Cardiac fibroblast (primary cell): ENCODE measurements at places on chromosomes 7 and 10.

DNA sequence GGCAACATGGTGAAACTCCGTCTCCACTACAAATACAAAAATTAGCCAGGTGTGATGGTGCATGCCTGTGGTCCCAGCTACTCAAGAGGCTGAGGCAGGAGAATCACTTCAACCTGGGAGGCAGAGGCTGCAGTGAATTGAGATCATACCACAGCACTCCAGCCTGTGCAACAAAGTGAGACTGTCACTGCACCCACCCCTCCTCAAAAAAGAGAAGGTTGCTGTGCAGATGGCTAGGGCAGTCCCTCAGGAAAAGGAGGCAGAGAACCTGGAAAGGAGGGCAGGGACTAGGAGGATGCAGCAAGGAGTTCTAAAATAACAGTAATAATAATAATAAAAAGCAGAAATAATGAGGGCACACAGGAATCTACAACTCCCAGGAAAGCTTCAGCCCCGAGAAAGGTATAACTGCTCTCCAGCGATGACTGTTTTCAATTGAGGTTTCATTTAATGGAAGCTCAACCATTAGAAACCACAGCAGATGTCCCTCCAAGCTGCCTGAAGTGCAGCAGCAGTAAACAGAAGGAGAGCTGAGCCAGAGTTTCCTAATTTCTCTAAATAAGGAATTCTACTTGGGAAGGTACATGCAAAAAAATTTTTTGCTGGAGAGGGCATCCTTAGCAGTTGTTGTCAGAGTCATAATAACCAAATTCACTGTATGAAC, 326.5 kb downstream of the GATA3 start:
- DNase-seq = no peak

DNA sequence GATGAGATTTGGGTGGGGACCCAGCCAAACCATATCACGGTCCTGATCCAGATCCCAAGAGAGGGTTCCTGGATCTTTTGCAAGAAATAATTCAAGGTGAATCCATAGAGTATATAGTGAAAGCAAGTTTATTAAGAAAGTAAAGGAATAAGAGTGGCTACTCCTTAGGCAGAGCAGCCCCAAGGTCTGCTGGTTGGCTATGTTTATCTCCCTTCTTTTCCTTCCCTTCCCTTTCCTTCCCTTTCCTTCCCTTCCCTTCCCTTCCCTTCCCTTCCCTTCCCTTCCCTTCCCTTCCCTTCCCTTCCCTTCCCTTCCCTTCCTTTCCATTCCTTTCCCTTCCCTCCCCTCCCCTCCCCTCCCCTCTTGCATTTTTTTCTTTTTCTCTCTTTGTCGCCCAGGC, 35.2 kb downstream of the OTUD1 start:
- DNase-seq = no peak

DNA sequence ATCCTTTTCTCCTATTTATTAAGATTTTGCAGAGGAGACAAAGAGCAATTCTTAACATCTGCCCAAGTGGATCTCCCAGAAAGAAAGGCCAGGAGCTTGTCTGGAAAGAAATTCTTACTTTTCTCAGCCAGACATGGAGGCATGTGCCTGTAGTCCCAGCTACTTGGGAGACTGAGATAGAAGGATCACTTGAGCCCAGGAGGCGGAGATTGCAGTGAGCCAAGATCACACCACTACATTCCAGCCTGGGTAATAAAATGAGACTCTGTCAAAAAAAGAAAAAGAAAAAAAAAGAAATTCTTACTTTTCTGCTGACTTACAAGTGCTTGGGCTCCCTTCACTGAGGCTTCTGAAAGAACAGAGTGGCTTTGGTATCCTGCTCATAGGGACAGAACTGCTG, 2.4 kb upstream of the CYP3A43 start:
- DNase-seq = no peak

- no peak for DNase-seq
Measured at GRCh38 chr7:130095812-130096211, 25.5 kb downstream of the KLHDC10 start.

GRCh38 chr7:37398403-37398802, 50.3 kb downstream of the ELMO1 start:
- no peak for DNase-seq

GRCh38 chr7:375321-375831, 85.4 kb downstream of the FOXL3 start:
- DNase-seq = no peak

GRCh38 chr7:47357863-47358262, 224.0 kb downstream of the TNS3 start:
- no peak for DNase-seq

DNA sequence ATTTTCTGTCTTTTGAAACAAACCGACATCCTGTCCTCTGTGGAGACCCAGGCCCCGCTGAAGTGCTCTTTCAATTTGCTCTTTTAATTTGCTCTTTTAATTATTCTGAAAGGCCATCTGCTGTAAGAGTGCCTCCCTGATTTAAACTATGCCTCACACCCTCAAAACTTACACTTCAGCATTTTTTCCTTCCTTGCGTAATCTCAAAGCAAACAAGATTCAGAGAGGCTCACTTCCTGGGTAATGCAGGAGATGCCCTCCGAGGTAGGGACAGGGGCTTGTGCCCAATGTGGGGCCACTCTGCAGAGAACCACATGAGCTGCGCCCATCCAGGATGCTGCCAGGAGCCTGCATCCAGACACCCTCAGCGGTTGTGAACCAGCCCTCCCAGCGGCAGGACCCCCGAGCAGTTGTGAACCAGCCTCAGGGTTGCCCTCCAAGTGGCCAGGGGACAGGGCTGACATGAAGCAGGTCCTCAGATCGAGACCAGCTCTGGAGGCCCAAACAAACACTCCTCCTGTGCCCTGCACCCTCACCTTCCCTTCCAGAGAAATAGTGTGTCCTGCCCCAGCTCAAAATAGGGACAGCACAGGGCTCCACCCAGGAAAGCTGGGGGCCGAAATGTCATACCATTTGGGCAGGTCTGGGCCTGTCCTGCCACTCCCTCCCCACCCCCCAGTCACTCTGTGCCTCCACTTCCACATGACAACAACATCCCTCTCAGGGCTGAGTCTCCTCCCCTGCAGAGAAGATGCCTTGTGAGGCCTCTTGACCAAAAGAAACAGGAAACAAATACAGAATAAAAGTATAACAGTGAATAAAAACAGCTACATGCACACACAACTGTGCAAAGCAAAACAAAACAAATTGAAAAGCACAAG, 190.4 kb downstream of the PTPRN2 start:
- DNase-seq = no peak

DNA sequence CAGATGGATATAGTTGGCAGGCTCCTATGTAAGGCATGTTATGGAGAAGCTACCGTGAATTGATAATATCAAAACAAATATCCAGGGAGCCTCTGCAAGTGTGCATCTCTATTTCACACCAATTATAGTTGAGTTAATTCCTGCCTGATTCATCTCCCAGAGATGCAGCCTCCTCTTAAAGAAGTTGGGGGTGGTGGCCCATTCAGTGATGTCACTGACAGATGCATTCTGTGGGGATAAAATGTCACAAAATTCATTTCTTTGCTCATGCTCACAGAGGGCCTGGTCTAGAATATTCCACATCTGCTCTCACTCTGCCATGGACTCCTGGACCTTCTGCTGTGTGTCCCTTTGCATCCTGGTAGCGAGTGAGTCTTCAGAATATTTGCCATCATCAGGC, 189.1 kb upstream of the PRSS1 start:
- no peak for DNase-seq

- no peak for DNase-seq
Measured at GRCh38 chr10:64699244-64699643, 1178.0 kb downstream of the REEP3 start.

- peak; percentile 59 for DNase-seq
Measured at GRCh38 chr10:83545901-83546391, 593.4 kb upstream of the GHITM start.

DNA sequence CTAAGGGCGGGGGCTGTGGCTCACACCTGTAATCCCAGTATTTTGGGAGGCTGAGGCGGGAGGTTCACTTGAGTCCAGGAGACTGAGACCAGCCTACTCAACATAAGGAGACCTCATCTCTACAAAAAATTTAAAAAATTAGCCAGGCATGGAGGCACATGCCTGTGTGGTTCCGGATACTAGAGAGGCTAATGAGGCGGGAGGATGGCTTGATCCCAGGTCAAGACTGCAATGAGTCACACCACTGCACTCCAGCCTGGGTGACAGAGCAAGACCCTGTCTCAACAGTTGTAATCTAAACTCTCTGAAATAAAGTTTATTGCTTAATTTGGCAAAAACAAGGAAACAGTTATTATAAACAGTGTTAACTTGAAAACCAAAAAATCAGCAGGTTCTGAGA, 123.3 kb downstream of the USP6NL start:
- DNase-seq = no peak

DNA sequence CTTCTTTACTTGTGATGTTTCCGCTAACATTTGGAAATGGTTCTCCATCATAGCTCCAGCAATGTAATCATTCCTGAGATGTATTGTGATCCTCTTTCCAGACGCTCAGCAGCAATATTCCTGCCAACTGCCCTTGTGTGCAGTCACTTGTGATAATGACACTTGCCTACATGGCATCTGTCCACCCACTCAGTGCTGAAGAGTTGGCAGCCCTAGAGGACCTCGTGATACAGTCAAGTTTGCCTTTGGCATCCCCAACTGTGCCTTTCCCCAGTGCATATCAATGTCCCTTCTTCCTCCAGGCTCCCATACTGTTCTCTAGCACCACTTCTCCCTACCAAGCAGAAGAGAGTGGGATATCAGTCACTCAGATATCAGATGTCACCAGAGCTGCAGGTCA, 64.9 kb downstream of the MYOF start:
- DNase-seq = no peak

GRCh38 chr7:37107047-37107750, 341.5 kb downstream of the ELMO1 start:
- DNase-seq = no peak

DNA sequence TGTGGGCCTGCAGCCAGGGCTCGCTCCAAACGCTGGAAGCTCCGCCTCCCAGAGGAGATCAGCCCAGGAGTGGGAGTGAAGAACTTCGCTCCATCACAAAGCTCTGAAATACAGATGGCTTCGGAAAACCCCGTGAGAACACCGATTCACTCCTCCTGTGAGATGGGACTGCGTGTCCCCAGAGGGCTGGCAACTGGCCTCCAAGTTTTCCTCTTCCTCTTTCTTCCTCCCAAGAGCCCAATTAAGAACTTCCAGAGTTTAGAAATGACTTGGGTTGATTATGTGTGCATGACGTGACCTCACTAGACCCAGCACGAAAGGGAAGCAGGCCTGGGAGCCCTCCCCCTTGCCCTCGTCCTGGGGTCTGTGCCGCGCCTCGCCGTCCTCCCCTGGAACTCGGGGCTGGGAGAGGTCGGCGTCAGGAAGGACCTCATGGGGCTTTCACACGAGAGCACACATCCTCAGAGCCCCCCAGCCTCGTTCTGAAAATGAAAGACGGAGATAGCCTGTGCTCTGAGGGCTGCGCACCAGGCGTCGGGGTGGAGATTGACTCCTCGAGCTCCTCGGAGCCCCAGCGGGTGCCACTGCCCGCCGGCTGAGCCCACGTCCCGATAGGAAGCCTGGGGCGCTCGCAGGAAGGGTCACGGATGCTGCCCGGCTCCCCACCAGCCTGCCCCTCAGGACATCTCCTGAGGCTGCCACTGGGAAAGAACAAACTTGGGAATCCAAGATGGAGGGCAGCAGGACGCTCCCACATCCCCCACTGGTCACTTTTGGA, 37.8 kb downstream of the PTPRN2 start:
- peak; percentile 48 for DNase-seq

- no peak for DNase-seq
Measured at GRCh38 chr10:61623161-61623560, 39.6 kb upstream of the CABCOCO1 start.

- DNase-seq = no peak
Measured at GRCh38 chr7:157601530-157601929, 264.7 kb downstream of the DNAJB6 start.

DNA sequence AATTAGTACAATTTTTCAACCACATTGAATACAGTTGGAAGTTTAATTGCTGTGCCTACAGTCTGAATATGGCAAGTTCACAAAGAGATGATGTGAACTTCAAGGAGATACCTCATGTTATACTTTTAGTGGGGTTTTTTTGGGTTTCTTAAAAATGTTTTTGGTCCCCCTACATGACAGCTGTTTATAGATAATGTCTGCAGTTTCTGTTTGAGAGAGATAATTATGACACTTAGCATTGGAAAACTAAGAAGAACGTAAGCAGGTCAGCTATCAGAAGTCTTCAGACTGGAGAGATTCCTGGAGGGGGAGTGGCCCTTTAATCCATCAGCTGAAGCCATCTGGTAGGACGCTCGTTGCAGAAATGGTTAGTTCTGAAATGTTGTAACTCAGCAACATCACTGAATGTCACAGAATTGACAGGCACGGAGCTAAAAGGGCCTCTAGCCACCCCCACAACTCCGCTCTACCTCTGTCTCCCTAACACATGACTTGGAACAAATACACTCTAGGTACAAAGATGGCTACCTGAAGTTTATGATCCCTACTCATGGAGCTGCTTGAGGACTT, 29.0 kb downstream of the TIMM23 start:
- no peak for DNase-seq

- no peak for DNase-seq
Measured at GRCh38 chr7:47556511-47557180, 25.3 kb downstream of the TNS3 start.

DNA sequence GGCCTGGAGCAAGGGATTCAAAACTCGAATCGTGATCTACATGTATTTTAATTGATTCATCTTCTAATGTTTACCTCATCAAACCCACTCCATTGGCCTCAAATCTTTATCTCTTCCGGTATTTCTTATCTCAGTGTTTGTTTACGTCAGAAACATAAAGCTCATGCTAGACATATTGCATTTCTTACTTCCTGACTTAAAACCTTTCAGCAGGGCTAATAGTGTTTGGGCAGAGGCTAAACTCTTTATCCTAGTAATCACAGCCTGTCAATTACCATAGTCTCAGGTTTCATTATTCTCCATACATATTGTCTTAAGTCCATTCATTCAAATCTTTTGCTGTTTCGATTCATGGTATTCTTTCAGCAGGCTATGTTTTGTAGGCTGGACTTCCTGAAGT, 81.3 kb upstream of the AGR3 start:
- DNase-seq = no peak

- DNase-seq = no peak
Measured at GRCh38 chr10:77189520-77189919, 448.1 kb downstream of the KCNMA1 start.

DNA sequence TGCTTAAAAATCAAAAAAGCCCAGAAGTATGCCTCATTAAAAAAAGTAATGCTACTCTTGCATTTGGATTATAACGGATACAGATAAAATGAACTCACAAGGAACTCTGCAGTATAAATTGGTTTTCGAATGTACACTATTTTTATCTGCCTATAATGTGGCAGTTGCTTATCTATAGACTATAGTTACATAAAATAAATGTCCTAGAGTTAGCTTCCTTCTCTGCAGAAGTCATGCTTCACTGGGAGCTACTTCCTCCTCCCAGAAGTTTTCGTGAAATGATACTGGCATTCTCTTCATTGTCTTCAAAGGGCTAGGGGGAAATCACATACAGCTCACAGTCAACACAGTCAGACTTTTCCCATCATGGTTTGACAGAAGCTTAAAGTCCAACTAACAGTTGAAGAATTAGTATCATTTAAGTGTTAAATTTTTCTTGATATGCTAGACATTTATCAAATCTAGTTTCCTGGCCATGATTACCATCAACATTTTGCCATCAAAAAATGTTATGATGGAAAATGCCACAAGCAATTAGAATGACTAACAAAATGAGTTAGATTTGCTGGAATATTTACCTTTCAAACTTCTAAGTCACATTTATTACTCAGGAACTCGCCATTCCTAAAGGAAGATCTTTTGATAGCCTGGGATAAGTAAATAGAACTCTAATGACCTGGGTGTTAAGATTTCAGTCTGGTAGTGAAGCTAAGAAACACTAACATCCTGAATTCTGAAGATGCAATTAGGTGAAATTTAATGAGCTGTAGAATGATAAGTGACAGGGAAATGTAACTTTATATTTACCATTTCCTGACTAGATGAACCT, 87.3 kb upstream of the TRIL start:
- DNase-seq = no peak
